ENCODE measurements at places on chromosomes 3 and 15. TPM values are rescaled to one million over a fixed set of nuclear protein-coding genes. Genes with fewer than 3 reads are reported as not detected.

- H3K27me3 ChIP-seq, result no peaks in the 10 kb centered on the region
- H3K36me3 ChIP-seq, result no peaks in the 10 kb centered on the region
- no peak overlapping the region for H3K4me3 ChIP-seq
- peaks cover 64% of the 10 kb centered on the region for H3K4me1 ChIP-seq
Observed at GRCh38 chr3:5016211-5017161, 37.2 kb downstream of the BHLHE40 start.

GRCh38 chr3:156259896-156260295 lies 139.5 kb downstream of the KCNAB1 start:
- no peak for DNase-seq
- H3K36me3 ChIP-seq, result no peaks in the 10 kb centered on the region
- H3K4me3 ChIP-seq, result no peak overlapping the region
- no peaks in the 10 kb centered on the region for H3K27me3 ChIP-seq
- H3K4me1 ChIP-seq, result no peaks in the 10 kb centered on the region

GRCh38 chr3:178512647-178513046 lies 23.6 kb upstream of the KCNMB2 start:
- H3K27me3 ChIP-seq, result no peaks in the 10 kb centered on the region
- no peak for DNase-seq
- H3K36me3 ChIP-seq, result no peaks in the 10 kb centered on the region
- H3K4me3 ChIP-seq, result no peak overlapping the region

DNA sequence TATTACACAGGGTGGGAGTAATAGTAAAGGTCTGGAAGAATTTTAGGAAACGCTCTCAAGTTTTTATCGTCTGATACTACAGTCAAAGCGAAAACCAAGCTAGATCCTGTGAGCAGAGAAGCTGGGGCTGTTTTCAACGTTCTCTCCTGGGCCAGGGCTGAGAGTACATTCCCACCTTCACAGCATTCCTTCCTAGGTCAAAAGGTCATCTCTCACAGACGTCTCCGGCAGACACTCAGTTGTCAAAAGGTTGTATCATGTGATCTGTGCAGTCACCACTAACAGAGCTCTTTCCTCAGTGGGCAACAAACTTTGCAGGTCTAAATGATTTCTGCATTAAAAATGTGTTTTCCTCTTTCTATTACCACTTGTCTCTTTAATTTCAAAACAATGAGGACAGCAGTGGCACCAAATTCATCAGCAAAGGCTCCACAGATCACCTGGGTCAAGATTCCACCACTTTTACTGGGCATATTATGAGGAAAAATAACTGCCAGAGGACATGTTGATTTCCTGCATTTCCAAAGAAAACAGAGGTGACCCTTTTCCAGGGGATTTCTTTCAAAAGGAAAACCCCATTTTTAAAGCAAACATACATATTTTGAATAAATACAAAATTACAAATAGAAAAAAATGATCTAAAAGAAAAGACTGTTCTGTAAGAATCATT lies 41.9 kb downstream of the MEIS2 start:
- no peaks in the 10 kb centered on the region for H3K27me3 ChIP-seq
- DNase-seq, result no peak
- peaks cover 21% of the 10 kb centered on the region for H3K4me1 ChIP-seq
- no peaks in the 10 kb centered on the region for H3K36me3 ChIP-seq
- no peak overlapping the region for H3K4me3 ChIP-seq

The GOLGA8S gene
- 1.3 TPM for polyA plus RNA-seq

DNA sequence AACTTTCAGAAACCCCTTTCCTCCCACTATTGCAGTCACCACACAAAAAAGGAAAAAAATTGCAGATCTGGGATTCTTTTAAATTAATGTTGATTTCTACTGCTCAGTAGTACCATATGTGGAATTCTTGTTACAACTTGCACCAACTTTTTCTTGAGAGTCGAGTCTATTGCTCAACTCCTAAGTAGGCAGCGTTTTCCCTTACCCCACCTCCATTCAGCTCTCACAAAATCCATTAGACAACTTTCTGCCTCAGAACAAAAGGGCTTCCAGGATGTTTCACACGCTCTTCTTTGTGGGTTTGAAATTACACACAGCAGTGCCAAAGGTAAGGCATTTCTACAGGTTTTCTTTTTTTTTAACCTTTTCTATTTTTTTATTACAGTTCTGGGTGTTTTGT lies 179.5 kb downstream of the ANXA2 start:
- no peak overlapping the region for H3K4me3 ChIP-seq
- H3K27ac ChIP-seq, result no peak overlapping the region
- no peak for DNase-seq

The TRH gene
- 0.41 TPM for polyA plus RNA-seq

- no peak overlapping the region for H3K27ac ChIP-seq
- DNase-seq, result no peak
- no peaks in the 10 kb centered on the region for H3K27me3 ChIP-seq
- no peaks in the 10 kb centered on the region for H3K4me1 ChIP-seq
- H3K36me3 ChIP-seq, result no peaks in the 10 kb centered on the region
Observed at GRCh38 chr3:47004369-47005211, 25.1 kb downstream of the NBEAL2 start.

The NPAP1 gene
- polyA plus RNA-seq, result 0.58 TPM

GRCh38 chr3:72130565-72130964 lies 345.6 kb upstream of the PROK2 start:
- no peak for DNase-seq
- no peaks in the 10 kb centered on the region for H3K36me3 ChIP-seq
- no peak overlapping the region for H3K27ac ChIP-seq
- H3K27me3 ChIP-seq, result no peaks in the 10 kb centered on the region
- no peak overlapping the region for H3K4me3 ChIP-seq
